GM12892 (cell line): ENCODE measurements at places on chromosomes 3 and 15.

DNA sequence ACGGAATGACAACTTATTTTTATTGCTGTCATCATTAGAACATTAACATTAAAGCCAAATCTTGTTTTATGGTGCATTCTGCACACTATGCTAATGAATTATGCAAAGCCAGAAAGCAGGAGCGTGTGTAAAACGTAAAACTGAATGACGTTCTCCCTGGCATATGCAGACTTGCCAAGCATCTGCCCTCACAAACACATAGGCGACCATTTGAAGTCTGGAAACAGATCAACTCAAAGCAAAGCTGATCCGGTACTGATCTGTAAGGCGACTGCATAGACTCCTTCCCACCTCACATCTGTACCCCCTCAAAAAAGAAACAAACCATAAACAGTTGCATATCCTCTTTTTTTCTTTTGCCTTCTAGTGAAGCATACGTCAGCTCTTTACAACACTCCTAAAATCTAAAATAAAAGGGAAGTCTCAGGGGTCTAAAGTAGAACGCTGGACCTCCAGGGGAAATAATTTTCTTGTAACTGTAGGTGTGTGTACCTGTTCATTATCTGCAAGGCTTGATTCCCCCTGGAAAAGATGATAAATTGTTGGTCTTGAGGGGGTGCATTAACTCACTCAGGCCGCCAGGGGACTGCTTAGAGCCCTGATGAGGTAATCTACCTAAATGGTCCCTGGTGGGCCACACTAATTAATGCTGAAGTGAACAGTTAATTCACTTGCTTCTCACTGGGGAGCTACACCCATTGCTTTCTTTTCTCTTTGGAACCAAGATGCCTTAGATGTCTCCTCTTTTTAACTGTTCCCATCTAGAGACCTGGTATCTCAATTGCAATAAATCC, 231.4 kb downstream of the CDIN1 start:
- DNase-seq, result no peak

- no peak for DNase-seq
These were observed 53.7 kb downstream of the RGMA start for GRCh38 chr15:93035092-93035915.

- DNase-seq, result peak; percentile 53
These were observed 951 bp downstream of the FNDC3B start for GRCh38 chr3:172040078-172040980.

- no peak for DNase-seq
These were observed 187.1 kb upstream of the LPP start for GRCh38 chr3:187966636-187967406.

DNA sequence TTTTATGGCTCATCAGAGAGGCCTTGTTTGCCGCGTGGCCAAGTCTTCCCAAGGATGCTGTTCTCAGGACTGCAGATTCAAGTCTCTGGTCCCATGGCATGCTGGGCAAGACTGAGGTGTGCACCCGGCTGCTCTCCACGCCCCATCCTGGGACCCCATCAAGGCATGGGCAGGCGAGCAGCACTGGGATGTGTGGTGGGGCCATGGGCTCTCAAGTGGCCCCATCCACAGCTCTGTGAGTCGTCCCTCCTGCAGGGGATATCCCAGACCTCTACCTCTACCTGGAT, 13.1 kb upstream of the GP9 start:
- DNase-seq, result no peak
